Heart left ventricle (tissue), 16 donors: ENCODE measurements at places on chromosomes 16 and 17. TPM values are rescaled to one million over a fixed set of nuclear protein-coding genes. Genes with fewer than 3 reads are reported as not detected.
A peak's percentile ranks its signal among the peaks of the same experiment; 100 is the strongest.

- no peak overlapping the region for H3K4me3 ChIP-seq
- DNase-seq: no peak
These were observed 69.4 kb downstream of the CCDC182 start for GRCh38 chr17:57675427-57676387.

DNA sequence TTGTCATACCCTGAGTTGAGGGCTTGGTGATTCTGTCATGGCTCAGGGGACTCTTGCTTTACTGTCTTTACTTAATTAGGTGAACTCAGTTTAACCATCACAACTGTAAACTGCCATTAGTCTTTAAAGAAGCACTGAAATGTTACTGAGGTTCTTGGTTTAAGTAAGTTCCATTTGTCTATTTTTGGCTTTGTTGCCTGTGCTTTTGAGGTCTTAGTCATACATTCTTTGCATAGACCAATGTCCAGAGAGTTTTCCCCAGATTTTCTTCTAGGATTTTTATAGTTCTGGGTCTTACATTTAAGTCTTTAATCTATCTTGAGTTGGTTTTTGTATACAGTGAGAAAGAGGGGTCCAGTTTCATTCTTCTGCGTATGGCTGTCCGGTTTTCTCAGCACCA lies 137.5 kb downstream of the SOCS1 start:
- H3K4me1 ChIP-seq: no peaks in the 10 kb centered on the region
- H3K4me3 ChIP-seq: no peak overlapping the region
- H3K36me3 ChIP-seq: peaks cover 7% of the 10 kb centered on the region

- peak overlapping the region; percentile 73 for H3K4me3 ChIP-seq
- H3K36me3 ChIP-seq: peaks cover 9% of the 10 kb centered on the region
- H3K4me1 ChIP-seq: peaks cover 45% of the 10 kb centered on the region
These were observed 1.1 kb upstream of the GNA13 start for GRCh38 chr17:65057531-65058090.

DNA sequence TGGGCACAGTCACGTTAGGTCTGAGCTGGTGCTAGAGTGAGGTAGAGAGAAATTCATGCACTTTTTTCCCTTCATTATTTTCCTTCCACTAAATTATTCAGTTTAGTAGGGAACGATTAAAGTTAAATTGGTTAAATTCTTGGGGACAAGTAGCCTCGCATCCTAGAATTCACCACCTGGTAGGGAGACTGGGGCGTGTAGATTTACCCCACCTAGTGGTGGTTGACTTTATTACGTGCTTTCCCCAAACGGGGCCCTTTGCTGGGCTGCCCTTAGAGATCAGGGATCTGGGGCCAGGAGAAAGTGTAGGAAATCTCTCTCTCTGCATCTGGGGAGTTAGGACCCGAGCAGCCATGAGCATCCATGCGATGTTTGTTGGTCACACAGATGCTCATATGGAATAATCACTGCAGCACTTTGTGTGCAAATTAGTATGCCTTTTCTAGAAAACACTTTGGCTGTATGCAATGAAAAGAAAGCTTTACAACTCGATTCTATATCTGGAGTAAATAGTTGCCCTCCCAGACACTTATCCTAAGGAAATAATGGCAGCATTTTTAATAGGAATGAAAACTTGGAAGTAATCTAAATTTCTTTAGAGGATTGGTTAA lies 107.0 kb downstream of the PLCG2 start:
- H3K27ac ChIP-seq: no peak overlapping the region
- H3K4me3 ChIP-seq: no peak overlapping the region
- DNase-seq: no peak
- H3K27me3 ChIP-seq: no peaks in the 10 kb centered on the region

The CD300H gene
- not detected for total RNA-seq

The CDC6 gene
- total RNA-seq: 0.07 TPM

The TBC1D3C gene
- total RNA-seq: not detected

The NUTF2 gene
- 74.3 TPM for total RNA-seq
